D721Med (cell line): ENCODE measurements at places on chromosomes 7 and 10.

DNA sequence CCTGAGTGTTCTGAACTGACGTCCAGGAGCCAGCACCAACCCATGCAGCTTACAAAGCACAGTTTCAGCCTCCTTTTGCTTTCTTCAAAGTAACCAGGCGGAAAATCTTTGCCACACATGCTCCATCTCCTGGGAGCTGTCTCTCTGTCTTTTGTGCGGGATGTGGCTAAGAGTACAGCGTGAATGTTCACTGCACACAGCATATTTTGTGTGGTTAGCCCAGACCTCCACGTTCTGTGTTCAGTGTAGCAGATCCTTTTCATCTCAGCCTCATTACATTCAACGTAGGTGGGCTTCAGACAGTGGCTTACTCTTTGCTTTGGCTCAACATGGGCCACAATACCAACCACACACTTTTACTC, 200.8 kb downstream of the TNS3 start:
- DNase-seq = no peak

- DNase-seq = no peak
These were observed 7.8 kb downstream of the ELMO1 start for GRCh38 chr7:37440738-37441385.

DNA sequence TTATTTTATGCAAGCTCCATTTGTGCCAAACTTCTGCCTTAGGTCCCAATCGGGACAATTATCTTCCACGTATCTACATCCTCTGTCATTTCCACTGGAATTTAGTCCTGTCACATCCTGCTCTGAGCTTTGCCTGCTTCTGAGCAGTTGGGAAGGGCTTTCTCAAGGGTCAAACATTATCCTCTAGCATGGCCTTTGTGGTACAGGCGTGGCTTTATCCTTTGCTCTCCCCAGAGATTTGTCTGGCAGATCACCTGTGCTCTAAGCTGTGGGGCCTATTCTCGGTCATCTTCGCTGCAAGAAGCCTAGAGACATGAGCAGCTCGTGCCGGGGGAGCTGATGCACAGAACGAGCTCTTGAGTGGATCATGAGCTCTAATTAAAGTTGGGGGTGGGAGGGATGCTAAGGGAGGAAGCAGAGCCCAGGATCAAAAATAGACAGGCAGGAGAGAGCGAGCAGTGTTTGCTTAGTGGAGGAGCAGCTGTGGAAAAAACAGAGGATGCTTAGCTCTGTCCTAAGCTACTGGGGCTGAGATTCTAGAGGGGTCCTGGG, 19.8 kb upstream of the TMEM273 start:
- no peak for DNase-seq

DNA sequence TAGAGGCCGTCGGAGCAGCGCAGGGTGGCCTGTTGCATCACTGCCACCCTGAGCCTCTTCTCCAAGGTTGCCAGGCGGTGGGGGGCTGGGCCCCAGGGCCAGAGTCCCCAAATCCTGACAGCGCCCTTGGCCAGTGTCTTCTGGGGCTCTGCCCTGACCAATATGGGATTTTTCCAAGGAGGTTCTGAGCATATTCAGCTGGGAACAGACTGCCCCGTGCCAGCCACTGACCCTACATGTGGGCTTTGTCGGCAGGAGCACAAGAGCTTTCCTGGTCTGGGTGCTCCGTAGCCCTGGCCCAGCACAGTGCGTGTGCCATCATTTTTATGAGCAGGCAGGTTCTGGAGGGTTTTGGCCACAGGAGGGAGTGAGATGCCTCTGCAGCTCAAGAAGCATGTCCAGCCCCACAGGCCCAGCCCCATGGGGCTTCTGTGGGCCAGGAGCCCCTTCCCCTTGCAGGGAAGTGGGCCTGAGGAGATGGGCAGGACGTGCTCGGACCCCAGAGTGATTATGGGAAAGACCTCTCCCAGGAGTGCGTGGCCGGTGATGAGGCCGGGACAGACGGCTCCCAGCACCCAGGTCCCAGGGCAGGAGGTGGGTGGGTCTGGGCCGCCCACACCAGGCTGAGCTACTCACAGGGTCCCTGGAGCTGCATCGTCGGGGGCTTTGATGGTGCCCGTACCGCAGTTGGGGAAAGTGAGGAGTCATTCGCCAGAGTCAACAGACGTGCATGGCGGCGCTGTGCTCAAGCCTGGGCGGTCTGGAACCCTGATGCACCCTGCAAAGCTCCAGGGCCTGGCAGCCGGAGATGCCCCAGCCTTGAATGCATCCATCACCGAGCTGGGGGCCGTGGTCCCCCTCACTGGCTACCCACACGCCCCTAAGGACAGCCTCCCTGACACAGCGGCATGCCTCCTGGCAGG, 66.6 kb downstream of the PWWP2B start:
- no peak for DNase-seq

DNA sequence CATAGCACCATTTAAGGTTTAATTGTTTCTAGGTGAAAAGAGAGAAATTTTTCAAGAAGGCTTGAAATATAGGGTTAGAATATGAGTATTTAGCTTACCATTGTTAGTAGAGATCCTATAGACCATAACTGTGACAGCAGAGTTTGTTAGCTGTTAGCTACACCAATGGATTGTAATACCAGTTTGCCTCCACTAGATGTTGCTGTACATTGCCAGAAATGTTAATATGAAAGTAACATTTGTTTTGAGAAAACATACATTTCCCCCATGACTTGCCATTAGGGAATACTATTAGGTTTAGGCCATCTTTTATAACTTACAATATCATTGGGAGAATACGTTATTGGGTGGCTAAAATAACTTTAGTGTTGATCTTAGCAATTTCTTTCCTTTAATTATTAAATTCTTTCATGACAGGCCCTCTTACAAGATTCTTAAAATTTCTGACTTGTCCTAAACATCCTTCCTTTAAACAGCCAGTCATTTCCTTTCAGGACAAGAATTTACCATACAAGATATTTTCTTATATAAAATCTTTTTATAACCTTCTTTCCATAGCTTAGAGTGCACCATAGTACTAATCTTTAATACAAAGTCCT, 39.5 kb downstream of the ZNF117 start:
- DNase-seq = no peak

GRCh38 chr7:139355320-139355719, 4.4 kb upstream of the LUC7L2 start:
- DNase-seq = no peak

DNA sequence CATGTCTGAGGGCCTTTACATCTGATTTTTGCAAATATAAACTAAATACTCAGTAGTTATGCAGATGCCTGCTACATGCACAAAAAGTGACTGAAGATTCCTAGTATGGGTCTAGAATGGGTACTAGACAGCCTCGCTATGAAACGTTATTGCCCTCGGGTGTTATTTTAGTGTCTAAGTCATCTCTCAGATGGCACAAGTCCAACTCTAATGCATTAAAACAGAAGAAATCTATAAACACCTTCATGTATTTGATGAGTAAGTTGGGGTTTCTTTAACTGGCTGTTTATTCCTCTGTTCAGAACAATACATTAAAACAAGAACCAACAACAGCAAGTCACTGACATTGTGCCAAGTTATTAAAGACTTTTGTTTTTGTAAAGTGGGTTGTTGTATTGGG, 41.6 kb downstream of the TEX36 start:
- no peak for DNase-seq

DNA sequence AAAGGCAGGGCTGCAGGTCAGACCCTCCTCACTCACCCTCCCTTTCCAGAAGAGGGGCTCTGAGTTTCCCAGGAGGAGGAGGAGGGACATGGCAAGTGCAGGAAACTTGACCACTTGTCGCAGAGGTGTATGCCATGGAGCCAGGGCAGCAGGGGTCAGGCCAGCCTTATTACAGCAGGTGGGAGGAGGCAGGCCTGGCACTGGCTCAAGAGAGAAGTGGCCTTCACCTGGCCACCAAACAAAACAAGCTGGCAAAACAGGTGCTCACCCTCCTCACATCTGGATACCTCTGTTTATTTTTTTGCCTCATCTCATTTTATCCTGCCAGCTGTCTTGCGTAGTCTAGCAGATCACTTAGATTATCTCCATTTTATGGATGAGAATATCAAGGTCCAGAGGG, 12.5 kb downstream of the COL13A1 start:
- DNase-seq = no peak

- no peak for DNase-seq
These were observed 160.9 kb downstream of the SDK1 start for GRCh38 chr7:3461923-3462322.

DNA sequence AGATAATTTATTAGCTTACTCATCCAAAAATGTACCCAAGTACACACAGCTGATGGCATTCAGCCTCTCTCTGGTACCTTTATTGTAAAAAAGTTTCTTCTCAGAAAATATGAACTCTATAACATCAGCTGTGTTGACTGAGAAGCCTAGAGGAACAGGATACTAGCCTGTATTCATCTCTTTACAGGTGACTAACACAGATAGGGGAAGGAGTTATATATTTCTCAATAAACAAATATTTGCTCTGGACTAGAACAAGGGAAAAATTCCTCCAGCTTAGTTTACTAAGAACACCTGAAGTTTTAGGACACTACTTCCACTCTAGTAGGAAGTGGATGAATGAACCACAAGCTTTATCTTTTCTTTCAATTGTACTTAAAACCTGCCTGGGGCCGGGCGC, 67.8 kb downstream of the ZNF248 start:
- no peak for DNase-seq

DNA sequence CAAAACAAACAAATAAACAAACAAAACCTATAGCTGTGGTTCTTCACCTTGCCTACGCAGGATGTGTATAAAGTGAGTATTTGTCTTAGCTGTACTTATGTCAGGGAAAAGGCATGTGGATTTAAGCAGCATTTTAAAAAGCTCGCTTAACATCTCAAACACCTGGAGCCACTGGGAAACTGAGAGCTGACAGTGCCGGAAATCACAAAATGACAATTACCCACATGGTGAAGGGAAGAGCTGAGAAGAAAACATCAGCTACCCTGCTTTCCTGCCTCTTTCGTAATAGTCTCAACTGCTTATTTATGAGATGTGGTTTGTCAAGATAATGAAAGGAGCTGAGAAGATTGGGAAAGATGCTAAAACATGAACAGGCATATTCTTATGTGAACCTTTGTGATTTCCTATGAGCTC, 31.1 kb upstream of the MSMB start:
- no peak for DNase-seq

DNA sequence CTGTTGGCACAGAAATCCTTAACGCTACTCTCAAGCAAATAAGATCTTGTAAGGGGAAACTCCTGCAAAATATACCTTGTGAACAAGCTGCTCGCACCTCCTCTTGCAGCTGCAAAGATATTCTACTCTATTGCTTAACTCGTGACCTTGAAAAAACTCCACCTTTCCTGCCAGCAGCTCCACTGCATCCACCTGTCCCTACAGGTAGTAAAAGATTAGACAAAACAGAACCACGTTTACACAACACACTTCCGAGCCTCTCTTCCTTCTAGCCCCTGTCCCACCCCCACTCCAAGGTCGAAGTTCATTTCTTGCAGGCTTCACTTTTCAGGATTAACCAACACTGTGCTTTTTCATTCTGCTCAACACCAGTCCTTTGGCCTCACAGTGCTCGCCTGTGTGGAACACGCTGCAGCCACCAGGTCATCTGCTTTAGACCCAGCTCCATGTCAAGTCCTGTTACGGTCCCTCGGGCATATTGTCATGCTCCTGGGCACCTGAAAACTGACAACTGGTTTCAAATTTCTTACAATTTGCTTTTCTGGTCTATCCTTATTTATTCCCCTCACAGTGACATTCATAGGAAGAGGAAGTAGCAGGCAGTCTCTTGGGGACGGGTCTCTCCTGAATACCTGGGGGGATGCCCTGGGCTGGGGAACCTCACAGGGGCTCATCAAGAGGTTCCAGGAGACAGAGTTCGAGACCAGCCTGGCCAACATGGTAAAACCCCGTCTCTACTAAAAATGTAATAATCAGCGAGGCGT, 165.8 kb upstream of the KLF14 start:
- DNase-seq = no peak

- DNase-seq = no peak
These were observed 44.2 kb downstream of the BPGM start for GRCh38 chr7:134690614-134691504.

GRCh38 chr10:44761076-44761475, 150.1 kb upstream of the TMEM72 start:
- DNase-seq = no peak

DNA sequence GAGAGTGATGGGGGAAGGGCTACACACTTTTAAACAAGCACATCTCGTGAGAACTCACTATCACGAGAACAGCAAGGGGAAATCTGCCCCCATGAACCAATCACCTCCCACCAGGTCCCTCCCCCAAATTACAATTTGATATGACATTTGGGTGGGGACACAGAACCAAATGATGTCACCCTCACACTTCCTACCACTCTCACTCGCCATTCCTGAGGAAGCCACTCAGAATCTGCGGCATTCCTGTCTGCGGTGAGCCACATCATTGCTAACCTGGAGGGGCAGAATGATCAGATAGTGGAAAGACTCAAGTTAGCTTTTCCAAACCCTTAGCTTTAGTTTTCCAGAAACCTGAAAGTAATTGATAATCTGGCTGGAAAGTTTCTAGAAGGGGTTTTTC, 66.9 kb downstream of the MYO3A start:
- no peak for DNase-seq

GRCh38 chr10:128892005-128892404, 575.0 kb upstream of the MGMT start:
- DNase-seq = no peak

DNA sequence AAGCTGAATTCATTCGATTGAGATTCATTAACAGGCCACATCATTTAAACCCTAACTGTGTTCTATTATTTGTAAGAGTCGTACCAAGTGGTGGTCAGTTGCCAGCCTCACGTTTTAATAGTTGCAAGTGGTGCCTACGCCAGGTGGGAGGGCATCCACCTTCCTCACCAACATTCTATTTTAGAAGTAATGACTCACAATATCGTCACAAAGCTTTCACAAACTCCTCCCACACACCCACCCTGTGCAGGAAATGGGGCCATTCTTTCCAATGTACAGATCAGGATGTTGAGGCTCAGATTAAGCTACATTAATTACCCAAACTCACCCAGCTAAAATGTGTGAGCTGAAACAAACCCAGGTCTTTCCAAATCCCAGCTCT, 77.3 kb upstream of the SAMD8 start:
- DNase-seq = no peak

DNA sequence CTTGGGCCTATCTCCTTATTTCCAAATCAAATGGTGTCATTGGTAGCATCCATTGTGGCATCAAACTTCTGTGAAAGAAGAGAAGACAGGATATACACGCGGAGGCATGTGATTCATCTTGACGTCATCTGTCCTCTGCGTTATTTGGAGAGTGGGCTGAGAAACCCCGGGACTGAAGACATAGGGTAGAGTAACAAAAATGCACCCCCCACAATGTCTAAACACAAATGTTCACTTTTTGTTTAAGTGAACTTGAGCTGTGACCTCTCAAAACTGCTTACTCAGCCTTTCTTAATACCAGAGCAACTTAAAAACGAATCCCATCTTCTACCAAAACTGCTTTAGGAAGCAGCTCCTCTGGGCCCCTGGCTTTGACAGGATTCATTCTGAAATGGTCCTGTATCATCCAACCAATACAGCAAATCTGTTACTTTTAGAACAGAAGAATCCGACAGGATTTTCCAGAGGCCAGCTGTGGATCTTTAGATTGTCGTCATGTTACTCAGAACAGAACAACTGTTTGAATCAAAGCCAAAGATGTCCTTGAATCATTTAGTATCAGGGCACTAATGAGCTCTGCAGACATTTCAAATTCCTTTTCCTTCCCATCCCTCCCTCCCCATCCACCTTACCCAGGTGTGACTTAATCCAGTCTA, 438.1 kb downstream of the SUGCT start:
- no peak for DNase-seq

- DNase-seq = no peak
These were observed 244.6 kb downstream of the BUB3 start for GRCh38 chr10:123398756-123399155.
